Activated T-cell treated with anti-CD3 and anti-CD28 coated beads for 1 hour (primary cell): ENCODE measurements at places on chromosomes 16 and 17.
A peak's percentile ranks its signal among the peaks of the same experiment; 100 is the strongest.

DNA sequence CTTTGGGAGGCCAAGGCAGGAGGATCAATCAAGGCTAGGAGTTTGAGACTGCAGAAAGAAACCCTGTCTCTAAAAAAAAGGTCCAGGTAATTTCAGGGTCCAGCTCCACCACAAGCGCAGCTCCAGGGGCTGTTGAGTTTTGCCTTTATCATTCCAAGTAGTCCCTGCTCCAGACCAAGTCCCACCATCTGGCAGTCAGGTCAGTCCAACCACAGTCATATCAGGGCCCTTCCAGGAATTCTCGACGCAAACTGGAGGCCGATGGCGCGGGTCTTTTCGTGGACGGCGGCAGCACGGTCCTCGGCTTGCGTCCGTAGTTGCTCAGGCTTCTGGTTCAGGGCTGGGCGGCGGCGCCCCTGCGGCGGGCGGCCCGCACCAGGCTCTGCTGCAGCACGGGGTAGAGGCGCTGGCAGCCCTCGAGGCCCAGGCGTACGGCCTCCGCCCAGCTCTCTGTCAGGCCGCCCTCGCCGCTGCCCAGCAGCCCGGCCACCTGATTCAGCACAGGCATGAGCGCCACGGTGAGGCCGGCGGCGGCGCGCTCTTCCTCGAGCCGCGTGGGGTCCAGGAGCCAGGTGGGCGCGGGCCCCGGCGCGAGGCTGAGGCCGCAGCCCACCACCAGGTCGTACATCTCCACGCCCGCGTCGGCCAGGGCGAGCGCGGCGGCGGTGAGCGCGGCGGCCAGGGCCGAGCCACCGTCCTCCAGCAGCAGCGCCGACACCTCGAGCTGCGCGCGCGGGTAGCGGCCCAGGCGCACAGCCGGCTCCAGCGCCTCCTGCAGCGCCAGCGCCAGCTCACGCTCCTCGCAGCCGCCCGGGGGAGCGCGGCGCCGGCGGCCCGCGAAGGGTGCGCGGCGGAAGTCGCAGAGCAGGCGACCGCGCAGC, 752 bp downstream of the EXOSC6 start:
- DNase-seq: no peak

DNA sequence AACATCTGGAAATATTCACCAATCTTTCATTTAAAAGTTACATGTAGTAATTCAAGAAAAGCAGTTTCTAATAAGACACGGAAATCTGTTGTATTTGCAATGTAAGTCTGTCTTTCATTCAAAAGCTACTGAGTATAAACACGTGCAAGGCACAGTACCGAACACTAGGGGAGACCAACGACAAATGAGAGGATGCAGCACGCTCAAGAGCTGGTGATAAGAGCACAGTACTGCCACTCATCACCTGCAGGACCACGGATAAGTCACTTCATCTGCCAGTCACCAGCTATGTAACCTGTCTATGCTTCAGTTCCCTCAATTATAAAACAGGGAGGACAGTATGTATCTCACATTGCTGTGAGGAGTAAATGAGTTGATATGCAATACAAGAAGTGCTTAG, 67.1 kb downstream of the CLEC18A start:
- DNase-seq: peak; percentile 17

DNA sequence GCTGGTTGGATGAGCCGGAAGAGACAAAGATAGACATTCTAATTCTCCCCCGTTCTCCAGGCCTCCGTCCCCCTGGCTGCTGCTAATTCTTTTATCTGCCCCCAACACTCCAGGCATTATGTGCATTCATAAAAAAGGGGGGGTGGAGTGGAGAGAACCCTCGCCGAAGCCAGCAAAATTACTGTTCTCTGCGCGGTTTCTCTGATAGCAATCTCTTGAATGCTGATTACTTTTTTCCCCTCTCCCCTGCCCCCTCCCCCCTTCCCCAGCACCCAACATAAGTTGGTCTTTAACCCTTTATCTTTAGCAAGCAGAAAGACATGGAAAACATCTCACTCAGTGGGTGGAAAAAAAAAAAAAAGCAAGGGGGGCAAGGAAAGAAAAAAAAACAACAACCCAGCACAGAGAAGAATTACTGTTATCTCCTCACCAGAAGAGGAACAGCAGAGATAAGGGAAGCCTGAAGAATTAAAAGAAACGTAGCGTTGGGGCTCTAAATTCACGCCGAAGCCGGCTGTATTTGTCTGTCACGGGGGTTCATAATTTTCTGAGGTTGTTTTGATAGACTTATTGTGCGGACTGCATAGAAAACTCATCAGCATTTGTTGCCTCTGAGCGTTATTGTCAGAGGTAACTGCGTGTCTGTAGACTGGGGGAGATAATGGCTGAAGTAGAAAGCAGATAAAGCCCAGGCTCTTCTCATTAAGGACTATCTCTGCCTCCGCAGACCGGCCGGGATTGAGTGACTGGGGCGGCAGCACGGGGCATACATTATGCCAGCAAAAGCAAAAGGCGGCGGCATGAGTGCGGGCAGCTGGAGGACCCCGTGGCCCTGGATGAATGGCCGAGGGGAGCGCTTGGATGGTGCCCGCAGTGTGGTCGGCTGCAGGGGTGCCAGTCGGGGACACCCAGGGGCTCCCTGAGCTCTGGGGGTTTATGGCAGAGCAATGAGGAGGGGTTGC, 126.9 kb downstream of the MRM1 start:
- no peak for DNase-seq

GRCh38 chr17:48541577-48542113, 3.3 kb downstream of the HOXB2 start:
- DNase-seq: peak; percentile 37

DNA sequence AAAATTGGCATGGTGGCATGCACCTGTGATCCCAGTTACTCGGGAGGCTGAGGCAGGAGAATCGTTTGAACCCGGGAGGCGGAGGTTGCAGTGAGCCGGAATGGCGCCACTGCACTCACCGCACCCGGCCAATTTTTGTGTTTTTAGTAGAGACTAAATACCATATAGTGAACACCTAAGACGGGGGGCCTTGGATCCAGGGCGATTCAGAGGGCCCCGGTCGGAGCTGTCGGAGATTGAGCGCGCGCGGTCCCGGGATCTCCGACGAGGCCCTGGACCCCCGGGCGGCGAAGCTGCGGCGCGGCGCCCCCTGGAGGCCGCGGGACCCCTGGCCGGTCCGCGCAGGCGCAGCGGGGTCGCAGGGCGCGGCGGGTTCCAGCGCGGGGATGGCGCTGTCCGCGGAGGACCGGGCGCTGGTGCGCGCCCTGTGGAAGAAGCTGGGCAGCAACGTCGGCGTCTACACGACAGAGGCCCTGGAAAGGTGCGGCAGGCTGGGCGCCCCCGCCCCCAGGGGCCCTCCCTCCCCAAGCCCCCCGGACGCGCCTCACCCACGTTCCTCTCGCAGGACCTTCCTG, at the start of gene HBQ1:
Gene HBQ1, plus strand, starts transcription at position 359 of the 575 bp plus-strand sequence. Its CDS starts 28 bp downstream, at position 387.
- peak; percentile 22 for DNase-seq

DNA sequence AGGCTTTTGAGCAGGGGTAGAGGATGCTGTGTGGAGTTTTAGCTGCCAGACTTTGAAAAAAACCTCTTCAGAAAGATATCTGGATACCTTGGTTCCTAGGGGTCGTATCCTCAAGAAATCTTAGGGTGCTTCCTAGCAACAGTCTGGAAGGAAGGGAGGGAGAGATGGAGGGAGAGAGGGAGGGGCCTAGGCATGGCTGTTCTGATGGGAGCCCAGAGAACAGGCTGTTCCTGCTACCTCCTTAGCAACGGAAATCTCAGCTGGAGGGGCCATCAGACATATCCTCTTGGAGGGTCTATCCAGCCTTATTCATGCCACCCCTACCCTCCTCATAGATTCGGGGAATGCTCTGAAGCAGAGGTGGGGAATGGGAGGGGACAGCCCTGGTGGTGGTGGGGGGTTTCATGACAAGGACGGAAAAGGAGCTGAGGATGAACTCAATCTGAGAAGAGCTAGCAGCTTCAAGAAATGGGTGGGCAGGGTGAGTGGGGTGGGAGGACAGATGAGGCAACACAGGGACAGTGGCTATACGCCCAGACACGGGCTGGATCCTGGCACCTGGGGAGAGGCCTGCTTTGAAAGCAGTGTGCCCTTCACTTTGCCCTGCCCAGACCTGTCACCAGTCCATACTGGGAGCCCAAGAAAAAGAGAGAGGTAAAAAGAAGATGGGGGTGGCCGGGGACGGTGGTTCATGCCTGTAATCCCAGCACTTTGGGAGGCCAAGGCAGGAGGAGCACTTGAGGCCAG, 2.9 kb upstream of the THRA start:
- no peak for DNase-seq

DNA sequence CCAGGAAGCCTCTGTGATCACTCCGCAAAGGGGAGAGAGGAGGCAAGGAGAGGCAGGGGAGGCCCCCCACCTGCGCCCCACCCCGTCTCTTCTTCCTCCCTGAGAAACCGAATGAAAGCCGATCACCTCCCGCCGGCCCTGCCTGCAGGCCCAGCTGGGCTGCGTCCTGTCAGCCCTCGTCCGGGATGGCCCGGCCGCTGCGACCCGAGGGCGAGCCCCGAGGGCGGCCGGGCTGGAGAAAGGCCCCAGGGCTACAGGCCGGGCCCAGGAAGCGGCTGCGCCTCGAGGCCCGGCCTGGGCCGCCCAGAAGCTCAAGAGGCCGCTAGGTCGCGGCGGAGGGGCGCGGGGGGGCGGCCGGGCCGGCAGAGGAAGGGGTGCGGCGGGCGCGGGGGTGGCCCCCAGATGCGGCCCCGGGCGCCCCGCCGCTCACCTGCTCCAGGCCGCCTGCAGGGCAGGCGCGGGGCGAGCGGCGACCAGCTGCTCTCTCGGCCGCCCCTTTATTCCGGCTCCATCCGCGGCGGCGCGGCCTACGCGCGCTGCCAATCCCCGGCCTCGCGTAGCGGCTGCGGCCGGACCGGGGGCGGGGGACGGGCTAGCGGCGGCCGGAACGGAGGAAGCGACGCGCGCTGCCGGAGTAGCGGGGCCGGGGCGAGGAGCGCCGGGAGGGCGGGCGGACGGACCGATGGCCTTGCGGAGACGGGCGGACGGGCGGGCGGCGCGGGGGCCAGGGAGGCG, at the start of gene ZNF319:
Gene ZNF319, minus strand, starts transcription at position 702 of the 735 bp plus-strand sequence. CDS start 2,407 bp downstream, outside the sequence.
- no peak for DNase-seq

DNA sequence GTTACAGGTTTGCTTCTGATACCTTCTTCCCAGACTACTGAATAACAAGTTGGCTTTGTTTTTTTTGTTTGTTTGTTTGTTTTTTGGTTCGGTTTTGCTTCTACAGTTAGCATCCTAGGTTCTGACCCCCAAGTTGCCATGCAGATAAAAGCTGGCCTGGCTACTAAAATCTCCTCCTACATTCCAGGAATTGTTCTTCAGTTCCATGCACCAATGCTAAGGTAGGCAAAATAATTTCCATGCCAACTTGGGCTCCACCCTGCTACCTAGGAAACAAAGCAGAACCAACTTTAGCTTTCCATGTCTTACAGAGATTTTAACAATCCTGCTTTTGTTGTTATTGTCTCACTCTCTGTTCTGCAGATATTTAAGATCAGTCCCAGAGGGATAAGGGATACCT, 495.5 kb upstream of the SOX9 start:
- no peak for DNase-seq

GRCh38 chr16:50393416-50393815, 24.6 kb upstream of the BRD7 start:
- no peak for DNase-seq

DNA sequence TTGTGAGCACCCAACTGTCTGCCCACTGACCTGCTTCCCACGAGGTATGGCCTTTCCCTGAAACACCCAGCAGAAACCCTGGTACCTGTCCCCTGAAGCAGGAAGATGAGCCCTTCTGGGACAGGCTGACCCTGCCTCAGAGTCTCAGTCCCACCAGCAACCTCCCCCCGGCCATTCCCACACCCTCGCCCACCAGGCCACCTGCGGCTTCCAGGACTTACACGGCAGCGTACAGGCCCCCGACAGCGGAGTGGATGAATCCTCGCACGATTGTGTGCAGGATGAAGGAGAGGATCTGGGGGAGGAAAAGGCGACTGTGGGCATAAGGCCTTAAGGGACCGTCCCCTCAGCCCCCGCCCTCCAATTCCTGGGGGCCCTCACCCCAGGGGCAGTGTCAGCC, 15.4 kb upstream of the PITPNA start:
- no peak for DNase-seq

GRCh38 chr17:70013911-70014310, 61.1 kb upstream of the KCNJ16 start:
- no peak for DNase-seq

GRCh38 chr17:67469208-67469980, 92.3 kb downstream of the PITPNC1 start:
- DNase-seq: no peak

GRCh38 chr17:50165867-50166517, at the start of gene SGCA:
Gene SGCA (plus strand): TSS chr17:50166005. CDS start chr17:50166041, 36 bp downstream.
- DNase-seq: no peak

DNA sequence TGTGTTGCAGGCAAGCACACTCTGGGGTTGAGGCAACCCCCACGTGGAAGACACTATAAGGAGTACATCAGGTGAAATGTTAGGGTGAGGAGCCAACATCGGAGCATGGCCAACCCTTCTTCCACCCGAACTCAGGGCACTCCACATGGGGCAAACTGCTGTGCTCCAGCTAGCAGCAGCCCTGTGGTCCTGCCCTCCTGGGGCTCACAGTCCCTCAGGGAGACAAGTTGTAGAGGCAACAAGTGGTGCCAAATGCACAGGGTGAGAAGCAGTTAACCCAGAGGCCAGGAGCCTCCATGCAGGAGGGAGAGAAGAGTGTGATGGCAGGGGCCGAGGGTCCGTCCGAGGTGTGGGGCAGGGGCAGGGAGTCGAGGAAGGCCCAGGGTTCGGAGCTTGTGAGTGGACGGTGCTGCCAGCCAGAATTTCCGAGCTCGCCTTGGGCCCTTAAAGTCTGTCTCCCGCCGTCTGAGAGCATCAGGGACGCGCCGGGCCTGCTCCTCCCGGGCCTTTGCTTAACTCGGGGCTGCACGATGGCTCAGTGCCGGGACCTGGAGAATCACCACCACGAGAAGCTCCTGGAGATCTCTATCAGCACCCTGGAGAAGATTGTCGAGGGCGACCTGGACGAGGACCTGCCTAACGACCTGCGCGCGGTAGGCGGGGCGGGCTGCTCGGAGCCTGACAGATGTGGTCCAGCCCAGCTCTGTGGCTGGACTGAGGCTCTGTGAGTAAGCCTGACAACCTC, 32.3 kb downstream of the ATPAF2 start:
- no peak for DNase-seq
